ENCODE measurements at places on chromosomes 4 and X.

DNA sequence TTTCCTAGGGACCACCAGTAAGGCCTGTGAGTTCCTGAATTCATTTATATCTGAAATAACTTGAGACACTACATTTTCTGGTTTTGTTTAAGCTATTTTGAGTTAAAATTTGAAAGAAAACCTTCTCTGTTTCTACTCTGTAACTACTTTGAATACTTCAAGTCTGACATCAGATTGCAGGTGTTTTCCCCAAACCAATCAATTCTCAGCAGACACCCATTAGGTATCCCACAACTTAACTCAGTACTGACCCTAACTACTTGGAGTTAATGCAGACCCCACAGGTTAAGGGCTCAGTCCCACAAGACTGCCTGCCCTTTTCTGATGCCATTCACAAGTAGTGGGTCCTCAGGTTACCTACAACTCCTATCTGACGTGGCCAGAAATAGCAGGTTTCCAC, 1100.0 kb upstream of the SLIT2 start:
- no peak for DNase-seq

DNA sequence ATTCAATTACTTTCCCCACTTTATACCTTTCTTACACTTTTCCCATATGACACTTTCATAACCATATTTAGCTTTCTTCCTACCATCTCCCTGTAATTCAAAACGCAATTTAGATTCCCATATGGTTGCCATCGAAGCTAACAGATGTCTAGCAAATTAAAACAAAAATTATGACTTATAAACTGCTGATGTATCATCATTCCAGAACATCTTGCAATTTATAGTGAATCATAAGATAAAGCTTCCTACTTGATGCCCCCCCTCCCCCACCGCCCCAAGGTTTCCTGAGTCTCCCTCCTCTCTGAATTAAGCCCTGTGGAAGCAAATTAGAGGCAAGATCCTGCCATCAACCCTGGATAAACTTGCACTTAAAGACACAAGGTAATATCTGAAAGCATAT, 5.4 kb downstream of the TSPAN5 start:
- DNase-seq = no peak

DNA sequence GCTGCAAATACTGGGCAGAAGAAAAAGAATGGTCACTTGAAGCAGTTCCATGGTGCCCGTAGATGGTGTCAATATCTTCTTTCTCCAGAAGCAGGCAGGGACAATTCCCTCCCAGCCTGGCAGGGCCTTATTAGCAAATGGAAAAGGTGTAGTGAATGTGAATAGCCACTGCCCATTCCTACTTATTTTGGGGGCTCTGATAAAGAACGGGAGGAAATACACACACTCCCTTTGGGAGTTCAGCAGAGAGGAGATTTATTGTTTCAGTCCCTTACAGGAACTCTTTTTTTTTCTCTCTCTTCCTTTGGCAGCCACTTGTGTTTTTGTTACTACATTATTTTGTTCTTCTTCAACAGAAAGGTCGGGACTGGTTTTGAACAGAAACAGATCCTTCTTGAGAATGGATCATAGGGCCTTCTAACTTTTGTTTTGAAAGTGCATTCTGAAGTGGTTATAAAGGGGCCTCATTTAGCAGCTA, at the start of gene EMCN:
EMCN (minus strand) TSS at position 159 of the 478 bp plus-strand sequence; CDS start at position 51, 108 bp downstream.
- DNase-seq = no peak

GRCh38 chr4:82523179-82523578, 38.6 kb downstream of the TMEM150C start:
- DNase-seq = no peak

DNA sequence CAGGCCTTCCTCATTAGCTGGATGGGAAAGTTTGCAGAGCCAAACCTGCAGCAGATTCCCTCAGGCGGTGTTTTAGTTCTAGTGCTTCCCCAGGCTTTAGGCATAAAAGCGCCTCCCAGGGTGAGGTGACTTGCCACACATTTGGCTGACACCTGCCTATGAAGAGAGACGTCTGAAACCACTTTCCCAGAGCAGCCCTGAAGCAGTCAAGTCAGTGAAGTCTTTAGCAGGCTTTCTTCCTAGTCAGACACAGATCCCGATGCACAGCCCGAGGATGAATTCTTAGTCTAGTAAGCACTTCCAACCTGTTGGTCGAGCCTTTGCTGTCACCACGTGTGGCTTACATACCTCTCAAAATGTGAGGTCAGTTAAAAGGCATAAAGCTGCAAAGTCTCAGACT, 484.1 kb downstream of the SMARCA1 start:
- no peak for DNase-seq

- DNase-seq = no peak
Observed at GRCh38 chrX:81301877-81302276, 100.0 kb downstream of the SH3BGRL start.

- DNase-seq = no peak
Observed at GRCh38 chr4:76252271-76252653, 741 bp downstream of the FAM47E start.

DNA sequence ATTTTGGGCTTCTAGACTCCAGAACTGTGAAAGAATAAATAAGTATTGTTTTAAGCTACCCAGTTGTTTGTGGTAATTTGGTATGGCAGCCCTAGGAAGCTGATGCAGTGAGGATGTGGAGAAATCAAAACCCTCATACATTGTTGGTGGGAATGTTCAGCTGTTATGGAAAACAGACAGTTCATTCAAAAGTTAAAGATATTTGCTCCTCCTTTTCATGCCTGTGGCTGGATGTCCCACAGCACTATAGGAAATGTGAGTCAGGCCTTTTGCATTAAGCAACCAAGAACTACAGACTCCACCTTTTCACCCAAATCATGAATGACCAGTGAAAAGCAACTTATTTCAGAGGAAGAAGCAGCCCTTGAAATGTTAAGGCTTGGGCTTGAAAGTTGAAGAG, 6.7 kb downstream of the BBS12 start:
- no peak for DNase-seq

- no peak for DNase-seq
Observed at GRCh38 chr4:16199093-16199492, 27.2 kb downstream of the TAPT1 start.

- DNase-seq = no peak
Observed at GRCh38 chrX:106740193-106740780, 13.8 kb downstream of the RNF128 start.

- no peak for DNase-seq
Observed at GRCh38 chr4:109079201-109079600, 223.3 kb downstream of the COL25A1 start.

GRCh38 chr4:185534511-185534865, 819 bp downstream of the PDLIM3 start:
- DNase-seq = no peak

- DNase-seq = no peak
Observed at GRCh38 chr4:24816797-24817196, 21.4 kb downstream of the SOD3 start.

DNA sequence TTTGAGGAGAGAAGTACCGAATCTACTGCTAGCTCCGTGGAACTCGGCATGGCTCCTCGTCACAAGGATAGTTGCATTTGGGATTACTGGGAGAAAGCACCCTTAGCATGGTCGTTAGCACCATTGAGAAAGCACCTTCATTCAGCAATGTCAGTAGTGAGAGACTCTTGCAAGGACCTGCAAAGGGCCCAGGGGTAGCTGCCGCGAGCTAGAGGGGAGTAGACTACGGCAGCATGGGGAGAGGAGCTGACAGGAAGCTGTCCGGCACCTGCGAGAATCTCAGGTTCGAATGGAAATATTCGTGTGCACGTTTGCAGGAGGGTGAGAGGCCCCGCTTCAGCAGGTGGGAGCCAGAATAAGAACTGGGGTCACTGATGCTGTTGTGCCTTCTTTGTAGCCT, 20.2 kb downstream of the TLR10 start:
- no peak for DNase-seq

DNA sequence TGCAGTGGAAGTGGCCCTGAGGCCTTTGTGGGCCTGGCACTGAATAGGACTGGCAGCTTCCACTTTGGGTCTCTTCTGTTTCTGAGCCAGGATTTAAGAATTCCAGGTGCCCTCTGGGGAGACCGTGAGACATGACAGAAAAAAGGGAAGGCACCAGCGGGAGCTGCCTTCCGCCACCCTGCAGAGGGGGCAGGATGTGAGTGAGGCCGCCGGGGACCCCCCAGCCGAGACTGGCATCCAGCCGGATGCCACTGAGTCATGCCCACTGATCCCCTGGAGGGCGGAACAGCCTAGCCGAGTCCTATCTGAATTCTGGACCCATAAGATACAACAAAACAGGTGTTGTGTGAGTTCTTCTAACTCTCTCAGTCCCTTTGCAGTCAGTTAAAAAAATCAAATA, 41.3 kb downstream of the C4orf50 start:
- no peak for DNase-seq

- DNase-seq = no peak
Observed at GRCh38 chr4:172648471-172648870, 520.1 kb upstream of the GALNT7 start.

- DNase-seq = no peak
Observed at GRCh38 chr4:119479835-119480234, 148.8 kb downstream of the PDE5A start.

DNA sequence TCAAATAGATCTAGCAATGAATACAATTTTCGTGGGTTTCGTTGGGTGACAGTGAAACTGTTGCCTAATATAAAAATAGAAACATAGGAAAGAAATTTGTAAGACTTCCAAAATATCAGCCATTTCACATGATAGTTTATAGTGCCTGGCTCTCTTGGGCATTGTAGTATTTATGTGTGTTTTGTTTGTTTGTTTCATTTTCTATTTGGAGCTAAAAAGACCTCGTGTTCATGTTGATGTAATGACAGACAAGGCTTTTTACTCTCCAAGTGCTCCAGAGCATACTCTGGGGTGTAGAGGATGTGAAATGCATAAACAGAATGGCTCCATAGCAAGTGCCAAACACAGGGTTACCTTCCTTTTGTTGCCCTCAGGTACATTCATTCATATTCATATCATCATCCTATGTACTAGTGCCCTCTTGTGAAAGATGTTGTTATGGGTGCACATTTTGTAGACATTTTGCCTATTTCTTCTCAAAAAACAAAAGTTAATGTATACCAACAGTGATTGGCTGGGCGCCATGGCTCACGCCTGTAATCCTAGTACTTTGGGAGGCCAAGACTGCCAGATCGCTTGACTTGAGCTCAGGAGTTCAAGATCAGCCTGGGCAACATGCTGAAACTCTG, 100.7 kb upstream of the AMOT start:
- DNase-seq = no peak

- DNase-seq = no peak
Observed at GRCh38 chr4:172686021-172686420, 482.6 kb upstream of the GALNT7 start.

DNA sequence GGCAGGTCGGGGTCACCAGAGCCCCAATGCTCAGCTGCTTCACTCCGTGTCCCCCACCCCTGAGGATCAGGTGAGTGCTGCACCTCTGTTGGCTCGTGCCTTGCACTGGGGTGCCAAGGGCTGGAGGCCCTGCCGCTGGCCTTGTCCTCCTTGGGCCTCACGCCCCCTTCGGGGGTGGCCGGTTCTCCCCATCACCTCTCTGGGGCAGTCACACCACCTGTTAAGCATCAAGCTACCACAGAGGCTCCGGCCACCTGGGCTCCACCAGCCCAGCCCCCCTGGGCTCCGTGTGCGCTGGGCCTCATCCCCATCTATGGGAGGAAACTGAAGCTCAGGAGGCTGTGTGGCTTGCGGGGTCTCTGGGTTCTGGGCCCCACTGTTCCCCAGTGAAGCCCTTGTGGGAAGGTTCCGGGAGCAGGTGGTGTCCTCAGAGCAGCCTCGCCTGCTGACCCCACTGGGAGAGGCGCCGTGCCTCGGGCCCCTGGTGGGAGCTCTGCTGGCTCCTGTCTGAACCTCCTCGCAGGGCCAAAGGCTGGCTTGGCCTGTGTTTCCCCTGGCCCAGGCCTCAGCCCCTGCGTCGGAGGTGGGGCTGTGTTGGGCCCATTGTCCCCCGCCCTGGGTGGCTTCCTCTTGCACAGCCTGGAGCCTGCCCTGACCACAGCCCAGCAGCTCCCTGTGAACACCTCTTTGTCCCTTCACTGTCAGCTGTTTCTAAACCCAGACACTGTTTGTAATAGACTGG, 30.8 kb downstream of the DOK7 start:
- DNase-seq = no peak

DNA sequence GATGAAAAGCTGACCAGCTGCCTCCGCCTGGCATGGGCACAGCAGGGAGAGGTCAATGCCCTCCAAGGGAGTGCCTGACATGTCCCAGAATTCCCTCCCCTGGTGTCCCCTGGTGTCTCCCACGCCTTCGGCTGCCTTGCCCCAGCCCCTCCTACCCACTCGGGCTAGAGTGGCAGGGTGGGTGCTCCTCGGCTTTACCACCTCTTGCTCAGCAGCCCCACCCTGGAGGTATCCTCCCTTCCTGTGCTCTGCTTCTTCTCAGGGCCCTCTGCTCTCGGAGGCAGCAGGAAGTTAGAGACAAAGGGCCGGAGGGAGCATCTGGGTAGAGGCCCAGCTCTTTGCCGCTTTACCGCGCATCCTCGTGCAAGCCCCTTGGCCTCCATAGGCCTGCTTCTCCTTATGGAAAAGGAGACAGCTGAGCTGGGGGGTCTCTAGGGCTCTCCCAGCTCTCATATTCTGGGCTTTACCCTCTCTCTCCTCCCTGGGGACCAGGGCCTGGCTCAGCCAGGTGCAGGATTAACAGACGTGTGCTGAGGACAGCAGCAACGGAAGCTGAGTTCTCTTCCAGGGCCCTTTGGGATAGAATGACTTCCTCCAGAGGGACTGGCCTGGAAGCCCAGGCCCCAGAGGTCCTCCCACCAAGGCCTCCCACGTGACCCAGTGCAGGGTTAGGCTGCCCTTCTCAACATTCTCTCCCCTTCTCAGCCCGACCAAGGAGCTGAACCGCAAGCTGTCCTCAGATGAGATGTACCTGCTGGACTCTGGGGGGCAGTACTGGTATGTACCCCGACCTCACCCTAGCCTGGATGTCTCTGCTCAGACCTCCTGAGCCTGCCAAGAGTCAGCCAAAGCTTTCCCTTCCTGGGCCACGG, 17.2 kb downstream of the XPNPEP2 start:
- peak; percentile 36 for DNase-seq

DNA sequence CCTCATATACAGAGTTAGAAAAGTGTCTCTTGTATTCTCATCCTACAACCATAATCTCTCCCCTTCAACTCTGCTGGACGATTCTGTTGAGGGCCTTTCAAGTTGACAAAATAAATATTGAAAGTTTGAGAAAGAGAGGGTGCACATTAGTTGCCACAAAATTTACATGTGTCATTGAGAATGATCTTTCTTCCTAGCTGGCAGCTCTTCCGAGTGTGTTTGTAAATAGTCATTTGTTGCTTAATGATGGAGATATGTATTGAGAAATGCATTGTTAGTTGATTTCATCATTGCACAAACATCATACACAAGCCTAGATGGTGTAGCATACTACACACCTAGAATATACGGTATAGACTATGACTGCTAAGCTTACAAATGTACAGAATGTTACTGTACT, 632.8 kb upstream of the AMOT start:
- DNase-seq = no peak

- DNase-seq = no peak
Observed at GRCh38 chr4:56293121-56293520, 94.2 kb downstream of the AASDH start.

DNA sequence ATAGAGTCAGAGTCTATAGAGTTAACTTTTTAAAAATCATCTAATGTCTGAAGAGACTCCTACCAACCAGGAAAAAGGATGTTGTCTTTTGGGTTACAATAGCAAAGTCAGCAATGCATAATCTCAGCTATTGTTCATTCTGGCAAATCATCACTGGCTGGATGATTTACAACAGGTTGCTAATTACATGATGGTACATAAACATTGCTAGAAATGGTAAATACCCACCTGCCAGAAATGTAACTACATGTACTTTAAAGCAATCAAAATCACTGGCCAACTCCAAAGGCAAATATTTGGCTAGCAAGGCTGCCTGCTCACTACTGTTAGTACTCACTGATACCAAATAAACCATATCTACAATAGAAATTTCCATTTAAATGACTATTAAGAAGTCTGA, 91.1 kb downstream of the PPP3CA start:
- no peak for DNase-seq

Measured in stimulated activated naive CD8-positive, alpha-beta T cell treated with anti-CD3 and anti-CD28 coated beads, Interleukin-15, amount 100 ng/mL, for 72 hours (primary cell).